ENCODE measurements at places on chromosomes 1 and 21.

- DNase-seq: no peak
Observed at GRCh38 chr1:179253286-179253972, 24.0 kb upstream of the ABL2 start.

GRCh38 chr1:41466146-41466545 is 18.3 kb downstream of the EDN2 start:
- DNase-seq: no peak

- no peak for DNase-seq
Observed at GRCh38 chr1:8374812-8375211, 56.9 kb downstream of the SLC45A1 start.

DNA sequence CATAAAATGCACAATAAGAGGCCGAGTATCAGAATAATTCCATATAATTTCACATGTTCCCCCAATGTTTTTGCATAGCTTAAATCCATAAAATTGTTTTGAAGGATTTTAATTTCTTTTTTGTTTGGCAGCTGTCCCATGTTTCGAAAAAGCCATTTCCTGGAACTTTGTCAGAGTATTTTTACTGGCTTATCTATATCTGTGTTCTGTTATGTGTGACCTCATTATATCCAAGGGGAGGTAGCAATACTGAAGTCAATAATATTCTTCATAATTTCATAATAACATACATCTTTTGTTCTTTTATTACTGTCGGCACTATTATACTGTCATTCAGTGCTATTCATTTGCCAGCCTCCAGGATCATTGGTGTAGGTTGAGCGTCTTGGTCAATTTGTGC is 9.4 kb upstream of the BACH1 start:
- DNase-seq: no peak

DNA sequence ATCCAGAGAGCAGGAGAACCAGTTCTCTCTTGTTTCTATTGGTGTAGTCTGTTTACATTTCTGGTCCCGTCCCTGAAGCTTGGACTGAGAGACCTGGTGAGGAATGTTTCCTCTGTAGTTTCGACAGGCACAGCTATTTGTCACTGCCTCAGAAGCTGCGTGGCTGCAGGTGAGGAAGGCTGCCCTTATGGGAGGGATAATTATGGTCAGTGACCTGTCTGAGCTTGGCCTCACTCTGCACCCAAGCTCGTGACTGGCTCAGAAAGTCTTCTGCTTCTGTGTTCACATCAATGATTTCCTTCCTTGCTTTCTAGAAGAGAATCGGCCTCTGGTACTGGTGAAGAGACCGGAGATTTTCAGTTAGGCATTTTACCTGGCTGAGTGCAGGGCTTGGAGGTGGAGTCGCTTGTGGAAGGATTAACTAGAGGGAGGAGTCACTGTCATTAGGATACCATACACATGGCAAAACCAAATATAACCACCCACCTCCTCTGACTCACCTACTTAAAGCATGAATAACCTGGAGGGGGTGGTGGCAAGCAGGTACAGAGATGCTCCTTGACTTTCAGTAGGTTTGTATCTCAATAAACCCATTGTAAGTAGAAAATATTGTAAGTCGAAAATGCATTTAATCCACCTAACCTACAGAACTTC is 19.9 kb upstream of the WDR26 start:
- DNase-seq: no peak

- DNase-seq: no peak
Observed at GRCh38 chr21:36330904-36331303, 10.9 kb downstream of the MORC3 start.

DNA sequence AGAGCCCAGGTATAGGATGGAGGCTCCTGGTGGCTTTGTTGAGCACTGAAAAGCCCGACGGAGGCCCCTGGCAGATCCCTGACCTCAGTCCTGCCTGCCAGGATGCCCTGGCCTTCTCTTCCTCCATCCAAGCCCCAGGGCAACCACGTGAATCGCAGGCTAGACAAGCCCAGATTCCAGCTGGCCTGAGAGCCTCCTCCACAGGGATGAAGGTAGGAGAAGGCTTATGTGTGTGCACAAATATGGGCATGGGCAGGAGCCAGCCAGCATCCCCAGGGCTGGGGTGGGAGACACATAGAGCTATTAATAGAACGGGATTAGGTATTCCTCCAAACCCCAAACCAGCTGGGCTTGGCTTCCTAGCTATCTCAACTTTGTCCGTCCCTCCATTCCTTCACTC is 4.0 kb upstream of the EXTL1 start:
- DNase-seq: no peak

- no peak for DNase-seq
Observed at GRCh38 chr1:151718011-151718431, 1.4 kb upstream of the CELF3 start.

- no peak for DNase-seq
Observed at GRCh38 chr1:103256490-103256889, 148.2 kb upstream of the COL11A1 start.

- DNase-seq: no peak
Observed at GRCh38 chr21:39377444-39378050, 28.7 kb upstream of the HMGN1 start.

GRCh38 chr1:248924696-248925532 is 18.9 kb downstream of the PGBD2 start:
- DNase-seq: no peak

DNA sequence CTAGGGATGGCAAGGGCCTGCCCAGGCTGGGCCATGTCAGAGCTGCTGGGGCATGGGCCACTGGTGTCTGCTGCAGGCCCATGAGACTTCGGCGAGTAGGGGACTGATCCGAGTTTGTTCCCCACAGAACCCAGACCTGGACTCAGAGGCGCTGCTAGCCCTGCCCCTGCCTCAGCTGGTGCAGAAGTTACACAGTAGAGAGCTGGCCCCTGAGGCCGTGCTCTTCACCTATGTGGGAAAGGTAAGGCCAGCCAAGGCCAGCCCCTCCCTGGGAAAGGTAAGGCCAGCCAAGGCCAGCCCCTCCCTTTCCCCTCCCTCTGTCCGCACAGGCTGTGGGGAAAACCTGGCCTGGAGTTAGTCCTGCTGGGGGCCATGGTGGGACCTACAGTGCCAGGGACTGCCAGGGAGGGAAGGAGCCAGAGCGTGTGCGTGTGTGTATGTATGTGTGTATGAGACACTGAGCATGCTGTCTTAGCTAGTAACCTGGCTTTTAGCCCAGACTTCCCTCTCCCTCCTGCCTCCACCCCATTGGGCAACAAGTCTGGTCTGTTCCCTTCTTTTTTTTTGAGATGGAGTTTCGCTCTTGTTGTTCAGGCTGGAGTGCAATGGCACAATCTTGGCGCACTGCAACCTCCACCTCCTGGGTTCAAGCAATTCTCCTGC is 8.0 kb downstream of the FAAH start:
- no peak for DNase-seq

DNA sequence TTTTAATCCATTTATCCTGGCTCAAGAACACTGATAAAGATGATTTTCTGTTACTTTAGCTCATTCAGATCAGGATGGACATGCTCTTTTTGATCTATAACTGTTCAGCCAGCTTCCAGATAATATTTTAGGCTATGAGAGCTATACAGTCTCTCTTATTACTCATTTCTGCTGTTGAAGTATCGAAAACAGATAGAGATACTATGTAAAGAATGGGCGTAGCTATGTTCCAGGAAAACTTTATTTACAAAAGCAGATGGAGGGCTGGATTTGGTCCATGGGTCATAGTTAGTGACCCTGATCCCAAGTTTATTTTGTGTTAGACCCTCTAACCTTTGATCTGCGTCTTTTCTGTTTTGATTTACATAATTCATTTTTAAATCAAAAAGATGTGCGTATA is 78.8 kb upstream of the TENT5C start:
- no peak for DNase-seq

DNA sequence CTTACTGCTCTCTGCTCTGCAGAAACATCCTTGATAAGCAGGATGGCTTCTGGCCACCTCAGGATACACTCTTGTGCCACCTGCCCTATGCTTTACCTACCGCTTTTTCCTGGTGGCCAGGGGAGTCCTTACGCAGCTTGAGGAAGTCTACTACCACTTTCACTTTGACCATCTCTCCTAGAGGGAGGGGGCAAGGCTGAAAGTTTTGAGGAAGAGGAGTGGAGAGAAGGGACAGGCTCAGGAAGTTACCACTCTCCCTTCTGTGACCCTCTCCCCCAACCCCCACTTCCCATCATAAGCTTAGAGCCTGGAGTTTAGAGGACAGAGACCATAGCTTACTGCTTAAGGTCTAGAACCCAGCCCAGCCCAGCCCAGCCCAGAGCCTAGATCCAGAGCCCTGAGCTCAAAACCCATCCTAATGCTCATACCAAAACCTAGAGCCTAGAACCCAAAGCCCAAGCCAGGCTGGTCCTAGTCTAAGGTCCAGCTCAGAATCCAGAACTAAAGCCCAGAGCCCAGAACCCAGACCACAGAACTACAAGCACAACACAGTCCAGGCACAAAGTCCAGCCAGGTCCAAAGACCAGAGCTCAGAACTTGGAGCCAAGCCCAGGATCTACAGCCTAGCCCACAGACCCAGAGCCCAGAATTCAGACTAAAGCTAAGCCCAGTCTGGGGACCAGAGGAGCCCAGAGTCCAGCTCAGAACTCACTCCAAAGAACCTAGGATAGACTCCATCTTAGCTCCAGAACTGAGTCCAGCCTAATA is 18.0 kb upstream of the MFSD2A start:
- DNase-seq: no peak

GRCh38 chr21:45892916-45893739 is 88.4 kb upstream of the COL6A1 start:
- no peak for DNase-seq

- DNase-seq: no peak
Observed at GRCh38 chr1:34763142-34763781, 3.7 kb downstream of the GJB4 start.

DNA sequence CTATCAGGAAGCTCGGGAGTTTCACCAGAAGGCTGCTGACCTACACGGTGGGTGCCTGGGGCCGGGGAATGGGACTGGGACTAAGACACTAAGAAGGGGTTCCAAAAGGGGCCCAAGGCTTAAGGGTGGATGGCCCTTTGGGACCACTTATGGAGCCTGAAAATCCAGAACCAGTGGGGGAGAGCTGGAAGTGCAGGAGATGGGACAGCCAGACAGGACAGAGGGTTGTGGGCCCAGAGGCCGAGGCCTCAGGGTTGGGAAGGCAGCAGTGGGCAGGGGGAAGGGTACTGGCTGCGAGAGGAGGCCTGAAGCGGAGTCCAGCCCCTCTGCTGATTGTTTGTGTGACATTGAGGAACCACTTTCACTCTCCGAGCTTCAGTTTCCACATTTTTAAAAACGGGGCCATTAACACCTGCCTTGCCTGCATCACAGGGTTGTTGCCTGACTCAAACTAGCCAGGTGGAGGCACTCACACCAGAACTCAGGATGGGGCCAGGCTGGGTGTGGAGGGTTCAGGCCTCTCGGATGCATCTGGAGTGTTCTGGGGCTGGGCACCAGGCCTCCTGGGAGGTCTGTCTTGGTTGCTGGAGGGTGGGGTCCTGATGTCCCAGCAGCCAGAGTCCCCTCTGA is 3.0 kb downstream of the TTC24 start:
- no peak for DNase-seq

- no peak for DNase-seq
Observed at GRCh38 chr1:247322849-247323586, 8.6 kb downstream of the ZNF496 start.

GRCh38 chr1:48002142-48002541 is 5.0 kb upstream of the TRABD2B start:
- DNase-seq: no peak

DNA sequence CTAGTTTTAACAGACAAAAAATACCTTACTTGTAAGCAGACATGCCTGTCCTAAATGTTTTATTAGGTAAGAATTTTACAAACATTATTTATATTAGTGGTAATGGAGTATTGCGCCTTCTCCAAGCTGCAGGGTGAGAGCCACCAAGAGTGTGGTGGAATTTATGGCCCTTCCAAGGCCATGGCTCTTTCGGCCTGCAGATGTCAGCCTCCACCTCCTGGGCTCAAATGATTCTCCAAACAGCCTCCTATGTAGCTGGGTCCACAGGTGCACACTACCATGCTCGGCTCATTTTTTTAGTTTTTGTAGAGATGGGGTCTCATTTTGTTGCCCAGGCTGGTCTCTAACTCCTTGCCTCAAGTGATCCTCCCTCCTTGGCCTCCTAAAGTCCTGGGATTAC is 56.3 kb downstream of the ITGB3BP start:
- DNase-seq: no peak

DNA sequence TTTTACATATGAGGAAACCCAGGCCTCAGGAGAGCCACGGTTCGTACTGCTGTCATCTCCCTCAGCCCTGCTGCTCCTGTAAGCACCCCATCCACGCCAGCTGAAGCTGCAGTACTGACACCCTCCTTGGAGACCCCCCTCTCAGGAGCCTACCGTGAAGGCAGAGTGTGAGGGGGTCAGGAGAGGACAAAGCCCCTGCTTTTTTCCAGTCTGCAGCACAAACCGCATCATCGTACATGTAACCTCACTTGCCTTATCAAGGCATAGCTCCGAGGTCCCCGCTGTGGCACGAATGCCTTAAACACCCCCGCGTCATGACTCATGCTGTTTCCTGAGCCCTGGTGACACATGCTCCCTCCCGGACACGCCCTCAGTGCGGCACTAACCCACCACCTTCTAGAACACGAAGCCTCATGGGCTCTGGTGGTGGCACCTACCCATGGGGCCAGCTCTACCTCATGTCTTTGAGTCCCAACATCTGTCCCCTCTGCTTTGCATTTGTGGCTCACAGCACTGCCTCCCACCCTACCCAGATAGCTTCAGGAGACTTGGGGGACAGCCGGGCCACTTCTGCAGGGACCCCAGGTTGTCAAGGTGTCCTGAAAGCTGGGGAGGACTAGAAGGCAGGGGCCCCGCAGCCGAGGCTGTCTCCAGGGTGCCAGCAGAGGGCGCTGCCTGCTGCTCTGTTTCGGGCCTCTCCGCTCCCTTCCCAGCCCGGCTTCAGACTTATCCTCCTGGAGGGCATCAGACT is 4.9 kb downstream of the SH3BGRL3 start:
- peak; percentile 90 for DNase-seq

- DNase-seq: no peak
Observed at GRCh38 chr1:192559115-192560006, 16.2 kb upstream of the RGS1 start.

GRCh38 chr1:153866045-153866850 is 56.5 kb downstream of the GATAD2B start:
- no peak for DNase-seq

GRCh38 chr1:96688767-96689166 is 32.8 kb upstream of the PTBP2 start:
- DNase-seq: no peak

DNA sequence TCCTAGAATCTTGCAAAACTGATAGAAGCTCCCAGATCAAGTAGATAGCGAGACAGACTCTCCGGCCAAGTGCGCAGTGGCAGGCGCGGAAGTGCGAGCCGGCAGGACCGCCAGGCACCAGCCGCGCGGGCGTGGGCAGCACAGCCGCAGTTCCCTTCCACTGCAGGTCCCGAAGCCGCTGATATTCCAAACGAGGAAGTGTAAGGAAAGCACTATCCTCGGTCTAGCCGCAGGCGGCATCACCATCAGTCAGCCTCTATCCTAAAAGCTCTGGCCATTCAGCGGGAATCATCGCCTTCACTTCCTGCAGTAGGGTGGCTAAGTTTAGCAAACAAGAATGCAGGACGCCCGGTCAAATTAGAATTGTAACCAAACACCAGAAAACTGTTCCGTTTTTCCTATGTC is 710 bp downstream of the GLRX2 start:
- DNase-seq: no peak

Data from stimulated activated CD4-positive, alpha-beta T cell treated with anti-CD3 and anti-CD28 coated beads, TNF-alpha, amount 100 ng/mL, for 1 hour (primary cell).